Left ventricle myocardium inferior (tissue), 1 donor: ENCODE measurements at places on chromosomes 11 and 22. TPM values are rescaled to one million over a fixed set of nuclear protein-coding genes. Genes with fewer than 3 reads are reported as not detected.

The GAL gene
- 0.58 TPM for total RNA-seq

The CRYBB1 gene
- 0.66 TPM for total RNA-seq

The SLC22A8 gene
- total RNA-seq = not detected

GRCh38 chr11:122799406-122800105, 38.7 kb upstream of the CRTAM start:
- H3K4me1 ChIP-seq = no peaks in the 10 kb centered on the region
- peaks cover 36% of the 10 kb centered on the region for H3K36me3 ChIP-seq
- no peak overlapping the region for H3K4me3 ChIP-seq
- no peak overlapping the region for H3K27ac ChIP-seq

- peaks cover 96% of the 10 kb centered on the region for H3K27me3 ChIP-seq
- no peak for DNase-seq
- peaks cover under 1% of the 10 kb centered on the region for H3K4me1 ChIP-seq
- H3K36me3 ChIP-seq = no peaks in the 10 kb centered on the region
- H3K27ac ChIP-seq = no peak overlapping the region
- H3K4me3 ChIP-seq = no peak overlapping the region
Observed at GRCh38 chr22:36787204-36787988, 11.5 kb upstream of the IFT27 start.

- H3K4me3 ChIP-seq = no peak overlapping the region
- peaks cover 94% of the 10 kb centered on the region for H3K36me3 ChIP-seq
- no peaks in the 10 kb centered on the region for H3K27me3 ChIP-seq
- peaks cover 43% of the 10 kb centered on the region for H3K4me1 ChIP-seq
- peak overlapping the region; percentile 81 for H3K27ac ChIP-seq
Observed at GRCh38 chr11:47786373-47786772, 19.2 kb upstream of the FNBP4 start.

- no peaks in the 10 kb centered on the region for H3K27me3 ChIP-seq
- H3K4me3 ChIP-seq = no peak overlapping the region
- no peak overlapping the region for H3K27ac ChIP-seq
- peaks cover 80% of the 10 kb centered on the region for H3K36me3 ChIP-seq
Observed at GRCh38 chr11:492427-493226, 14.4 kb downstream of the RNH1 start.

GRCh38 chr22:27295605-27296004, 506.0 kb downstream of the MN1 start:
- H3K27me3 ChIP-seq = peaks cover 87% of the 10 kb centered on the region
- DNase-seq = no peak
- H3K4me3 ChIP-seq = no peak overlapping the region
- no peaks in the 10 kb centered on the region for H3K36me3 ChIP-seq

- DNase-seq = no peak
- H3K27ac ChIP-seq = no peak overlapping the region
- H3K36me3 ChIP-seq = no peaks in the 10 kb centered on the region
- H3K4me3 ChIP-seq = no peak overlapping the region
- no peaks in the 10 kb centered on the region for H3K27me3 ChIP-seq
Observed at GRCh38 chr11:105148241-105148640, 8.7 kb upstream of the CARD18 start.

DNA sequence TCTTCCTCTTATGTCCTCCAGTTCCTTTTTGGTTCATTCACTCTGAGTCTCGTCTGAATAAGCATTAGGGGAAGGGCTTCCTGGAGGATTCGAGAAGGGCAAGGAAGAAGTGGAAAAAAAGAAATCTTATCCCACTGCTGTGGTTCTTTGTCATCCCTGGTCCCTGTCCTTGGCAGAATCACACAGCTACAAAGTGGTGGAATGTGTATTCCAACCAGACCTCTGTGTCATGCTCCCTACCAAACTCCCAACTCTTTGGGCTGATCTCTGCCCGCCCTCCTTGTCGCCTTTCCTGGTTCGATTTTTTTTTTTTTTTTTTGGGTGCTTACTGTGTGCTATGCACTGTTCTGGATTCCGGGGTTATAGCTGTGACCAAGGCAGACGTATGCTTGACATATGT, 61.0 kb downstream of the TEAD1 start:
- H3K36me3 ChIP-seq = no peaks in the 10 kb centered on the region
- H3K4me3 ChIP-seq = no peak overlapping the region
- no peak for DNase-seq

- no peaks in the 10 kb centered on the region for H3K36me3 ChIP-seq
- H3K27me3 ChIP-seq = no peaks in the 10 kb centered on the region
- H3K4me1 ChIP-seq = peaks cover 54% of the 10 kb centered on the region
- H3K4me3 ChIP-seq = no peak overlapping the region
- no peak for DNase-seq
- no peak overlapping the region for H3K27ac ChIP-seq
Observed at GRCh38 chr11:19979519-19979845, 180.8 kb downstream of the DBX1 start.
